Liver (tissue), 10 donors: ENCODE measurements at places on chromosomes 2 and 18. TPM values are rescaled to one million over a fixed set of nuclear protein-coding genes. Genes with fewer than 3 reads are reported as not detected.
A peak's percentile ranks its signal among the peaks of the same experiment; 100 is the strongest.

Gene YES1
- 57.6 TPM for total RNA-seq

Gene HOXD8
- total RNA-seq = 0.19 TPM

Gene EGR4
- total RNA-seq = not detected

Gene MFSD2B
- total RNA-seq = 26.1 TPM

Gene INHBB
- total RNA-seq = 3.8 TPM

Gene LINC00305
- not detected for total RNA-seq

Gene NMUR1
- 0.23 TPM for total RNA-seq

Gene RRM2
- total RNA-seq = 4.4 TPM

Gene TRPM8
- 79.2 TPM for total RNA-seq

Gene MDH1B
- total RNA-seq = 0.33 TPM

Gene NEB
- 6.4 TPM for total RNA-seq

Gene TTN
- 3.0 TPM for total RNA-seq

DNA sequence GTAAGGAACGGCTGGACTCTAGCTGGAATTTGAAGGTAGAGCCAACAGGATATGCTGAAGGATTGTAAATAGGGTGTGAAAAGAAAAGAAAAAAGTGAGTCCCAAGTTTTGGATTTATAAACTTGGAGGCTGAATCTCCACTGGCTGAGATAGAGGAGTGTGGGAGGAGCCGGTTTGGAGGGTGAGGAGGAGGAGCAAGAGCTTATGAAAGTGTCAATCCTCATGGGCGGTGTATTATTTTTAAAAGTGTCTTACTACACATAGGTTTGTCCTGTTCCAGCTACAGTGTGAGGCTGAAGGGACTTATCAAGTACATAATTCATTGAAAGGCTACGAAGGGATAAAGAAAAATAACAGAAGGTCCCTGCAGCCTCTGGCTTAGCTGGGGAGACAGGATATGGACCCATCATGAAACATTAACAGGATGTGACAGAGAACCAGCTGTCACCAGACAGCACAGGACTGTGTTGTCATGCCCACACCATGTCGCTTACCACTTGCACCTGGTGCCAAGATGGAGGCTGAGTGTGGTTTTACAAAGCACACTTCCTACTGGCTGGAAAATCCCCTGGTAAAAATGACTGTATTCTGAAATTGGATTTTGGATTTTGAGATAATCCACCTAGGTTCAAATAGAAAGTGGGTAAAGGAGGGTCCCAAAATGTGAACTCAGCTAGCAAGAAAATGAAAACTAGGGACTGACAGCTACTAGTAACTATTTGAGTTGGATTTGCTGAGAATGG, 2.5 kb upstream of the MREG start:
- DNase-seq = no peak

DNA sequence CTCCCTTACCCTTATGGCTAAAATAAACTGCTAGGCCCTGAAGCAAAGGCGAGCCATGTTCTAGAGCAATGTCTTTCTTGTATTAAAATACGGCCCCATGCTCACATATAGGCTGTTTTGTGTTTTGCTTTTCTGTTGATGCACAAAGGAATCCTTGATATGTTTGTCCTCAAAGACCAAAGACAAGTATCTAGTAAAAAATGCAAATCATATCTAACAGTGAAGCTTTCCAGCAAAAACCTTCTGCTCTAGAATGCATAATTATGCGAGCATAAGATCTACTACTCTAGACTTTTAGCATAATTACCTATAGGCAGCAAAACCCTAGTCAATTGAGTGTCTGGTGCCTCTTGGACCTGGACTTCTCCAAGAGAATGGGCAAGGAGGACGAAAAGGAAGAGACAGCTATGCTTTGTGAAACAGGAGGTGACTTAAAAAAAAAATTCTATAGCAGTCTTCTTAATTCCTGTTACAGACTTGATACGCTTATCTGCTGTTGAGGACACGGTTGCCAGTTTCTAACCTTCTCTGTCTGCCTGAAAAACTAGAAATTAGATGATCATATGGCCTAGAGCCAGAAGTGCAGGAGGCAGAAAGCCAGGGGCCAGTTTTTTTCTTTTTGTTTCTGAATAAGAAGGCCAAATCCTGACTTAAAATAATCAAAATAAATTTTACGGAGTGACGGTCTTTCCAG, 1.5 kb upstream of the AMMECR1L start:
- DNase-seq = no peak

DNA sequence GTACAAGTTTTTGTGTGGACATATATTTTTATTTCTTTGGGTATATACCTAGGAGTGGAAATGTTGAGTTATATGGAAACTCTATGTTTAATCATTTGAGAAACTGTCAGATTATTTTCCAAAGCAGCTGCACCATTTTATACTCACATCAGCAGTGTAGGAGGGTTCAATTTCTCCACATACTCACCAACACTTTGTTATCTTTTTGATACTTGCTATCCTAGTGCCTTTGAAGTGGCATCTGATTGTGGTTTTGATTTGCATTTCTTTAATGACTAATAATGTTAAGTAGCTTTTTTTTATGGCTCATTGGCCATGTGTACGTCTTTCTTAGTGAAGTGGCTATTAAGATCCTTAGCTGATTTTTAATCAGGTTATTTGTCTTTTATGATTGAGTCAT, 64.7 kb upstream of the SLC8A1 start:
- no peak for DNase-seq

DNA sequence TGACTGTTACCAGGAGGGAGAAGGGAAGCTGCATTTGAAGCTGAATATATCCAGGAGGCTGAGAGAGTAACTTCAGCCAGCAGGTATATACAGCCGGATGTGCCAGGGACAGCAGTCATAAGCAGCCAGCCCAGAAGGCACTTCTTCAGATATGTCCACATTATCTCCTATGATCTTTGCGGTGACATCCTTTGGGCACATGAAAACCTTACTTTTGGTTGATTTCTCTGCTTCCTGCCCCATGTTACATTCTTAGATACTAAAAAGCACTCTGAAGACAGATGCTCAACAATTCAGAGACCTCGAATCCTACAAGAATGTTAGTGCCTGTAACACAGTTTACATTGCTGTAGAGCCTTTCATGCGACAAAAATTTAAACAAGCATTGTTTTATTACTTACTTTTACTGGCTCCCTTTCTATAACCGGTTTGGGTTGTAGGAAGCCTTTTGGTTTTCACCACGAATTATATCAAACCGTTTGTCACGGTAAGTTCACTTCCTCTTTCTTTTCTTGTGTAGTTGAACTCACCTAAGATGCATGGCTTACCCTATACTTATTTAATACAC, 50.3 kb upstream of the TLK1 start:
- no peak for DNase-seq

DNA sequence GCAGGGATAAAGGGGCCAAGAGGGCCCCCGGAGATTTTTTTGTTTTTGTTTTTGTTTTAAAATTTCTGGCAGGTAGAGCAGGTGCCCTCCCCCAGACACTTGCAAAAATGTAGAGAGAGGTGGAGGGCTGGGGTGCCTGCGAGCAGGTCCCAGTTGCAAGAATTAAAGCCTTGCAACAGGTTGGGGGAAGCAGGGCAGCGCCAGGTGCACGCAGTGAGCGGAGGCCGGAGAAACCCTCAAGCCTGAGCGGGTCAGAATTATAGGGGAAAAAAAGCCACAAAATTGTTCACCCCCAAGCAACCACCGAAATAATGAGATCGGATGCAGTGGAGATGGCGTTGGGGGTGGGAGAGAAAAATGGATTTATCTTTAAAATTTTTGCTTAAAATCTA, 527 bp downstream of the IGFBP5 start:
- no peak for DNase-seq

DNA sequence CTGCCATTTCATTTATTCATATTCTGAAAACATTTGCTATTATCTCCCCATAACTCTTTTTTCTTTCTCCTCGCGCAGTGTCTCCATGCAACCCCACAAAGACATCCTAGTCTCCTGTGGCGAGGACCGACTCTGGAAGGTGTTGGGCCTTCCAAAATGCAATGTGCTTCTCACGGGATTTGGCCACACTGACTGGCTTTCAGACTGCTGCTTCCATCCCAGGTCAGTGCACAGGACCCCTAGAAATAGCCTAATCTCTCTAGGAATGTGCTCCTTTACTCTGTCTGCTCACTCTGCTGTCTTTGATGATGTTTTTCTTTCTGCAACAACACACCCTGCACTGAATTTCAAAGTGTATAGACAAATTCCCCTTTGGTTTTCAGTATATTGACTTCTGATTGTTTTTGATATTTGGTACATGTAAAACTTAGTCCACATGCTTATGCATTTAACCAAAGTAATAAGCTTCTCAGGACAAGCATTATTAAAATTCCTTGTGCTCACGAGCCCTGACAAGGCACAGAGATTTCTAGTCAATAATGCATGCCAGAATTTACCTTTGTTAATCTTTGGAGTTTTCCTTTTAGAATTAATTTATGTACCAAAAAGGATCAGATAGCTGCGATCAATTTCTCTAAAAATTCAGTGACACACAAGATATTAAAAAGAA, 548.3 kb upstream of the VWC2L start:
- no peak for DNase-seq

GRCh38 chr2:75276093-75277029, 77.0 kb upstream of the TACR1 start:
- no peak for DNase-seq

- no peak for DNase-seq
Measured at GRCh38 chr2:143686585-143687164, 557.5 kb downstream of the ARHGAP15 start.

DNA sequence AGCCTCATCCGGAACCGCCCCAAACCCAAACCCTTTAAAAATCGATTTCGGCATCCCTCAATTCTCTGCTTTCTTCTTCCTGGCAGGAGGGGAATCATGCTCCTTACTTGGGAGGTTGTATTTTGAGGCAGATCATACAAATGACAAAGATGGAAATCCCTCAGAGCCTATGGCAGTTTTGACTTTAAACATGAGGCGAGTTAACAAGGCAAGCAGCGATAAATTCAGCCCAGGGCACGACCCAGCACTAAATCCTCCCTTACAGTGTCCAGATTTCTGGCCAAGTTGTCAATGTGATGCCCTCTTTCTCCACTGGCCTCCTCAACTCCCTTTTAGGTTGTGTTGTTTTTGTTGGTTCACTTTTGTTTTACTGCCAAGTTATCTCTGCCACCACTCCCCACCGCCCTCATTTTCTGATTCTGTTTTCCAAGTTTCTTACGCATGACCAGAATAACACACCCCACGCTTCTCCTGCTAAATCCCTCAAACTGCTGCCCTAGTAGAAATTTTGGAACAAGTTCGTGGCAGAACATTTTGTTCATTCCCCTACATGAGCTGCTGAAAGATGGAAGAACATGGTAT, 68.3 kb downstream of the CTAGE1 start:
- DNase-seq = no peak

DNA sequence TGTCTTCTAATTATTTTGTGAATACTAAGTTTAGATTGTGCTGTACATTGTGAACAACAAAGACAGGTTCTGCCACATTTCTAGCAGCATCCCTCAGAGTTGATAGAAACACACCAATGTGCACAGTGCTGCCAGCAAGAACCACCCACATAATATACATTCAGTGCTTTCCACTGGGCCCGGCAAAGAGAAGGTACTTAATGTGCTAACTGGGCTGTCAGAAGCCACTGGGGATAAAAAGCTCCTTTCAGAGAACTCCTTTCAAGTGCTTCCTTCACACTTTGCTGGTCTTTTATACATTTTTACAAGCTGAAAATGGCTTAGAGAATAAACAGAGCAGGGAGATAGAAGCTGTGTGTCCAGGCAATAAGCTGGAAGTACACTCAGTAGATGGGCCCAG, 58.0 kb upstream of the CAPN13 start:
- DNase-seq = no peak

GRCh38 chr18:7711495-7711894, 144.4 kb downstream of the PTPRM start:
- no peak for DNase-seq

DNA sequence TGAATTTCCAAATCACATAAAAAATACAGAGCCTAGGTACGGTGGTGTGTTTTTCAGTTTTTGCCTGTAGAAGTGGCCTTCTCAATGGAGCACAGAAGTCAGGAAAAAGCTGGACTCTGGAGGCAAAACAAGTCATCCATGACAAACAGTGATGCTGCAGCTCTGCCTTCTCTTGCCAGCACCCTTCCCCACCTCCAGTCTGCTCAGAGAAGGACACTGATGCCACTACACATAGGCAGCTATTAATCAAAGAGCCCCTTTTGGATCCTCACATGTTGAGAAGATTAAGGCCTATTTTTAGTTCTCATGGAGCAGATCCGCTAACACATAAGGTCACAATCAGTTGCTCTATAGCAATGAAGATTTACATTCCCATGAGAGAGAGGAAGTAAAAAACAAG, 181.6 kb upstream of the GALNT5 start:
- DNase-seq = no peak

- DNase-seq = peak; percentile 76
Measured at GRCh38 chr2:86079981-86080911, 25.4 kb downstream of the POLR1A start.

DNA sequence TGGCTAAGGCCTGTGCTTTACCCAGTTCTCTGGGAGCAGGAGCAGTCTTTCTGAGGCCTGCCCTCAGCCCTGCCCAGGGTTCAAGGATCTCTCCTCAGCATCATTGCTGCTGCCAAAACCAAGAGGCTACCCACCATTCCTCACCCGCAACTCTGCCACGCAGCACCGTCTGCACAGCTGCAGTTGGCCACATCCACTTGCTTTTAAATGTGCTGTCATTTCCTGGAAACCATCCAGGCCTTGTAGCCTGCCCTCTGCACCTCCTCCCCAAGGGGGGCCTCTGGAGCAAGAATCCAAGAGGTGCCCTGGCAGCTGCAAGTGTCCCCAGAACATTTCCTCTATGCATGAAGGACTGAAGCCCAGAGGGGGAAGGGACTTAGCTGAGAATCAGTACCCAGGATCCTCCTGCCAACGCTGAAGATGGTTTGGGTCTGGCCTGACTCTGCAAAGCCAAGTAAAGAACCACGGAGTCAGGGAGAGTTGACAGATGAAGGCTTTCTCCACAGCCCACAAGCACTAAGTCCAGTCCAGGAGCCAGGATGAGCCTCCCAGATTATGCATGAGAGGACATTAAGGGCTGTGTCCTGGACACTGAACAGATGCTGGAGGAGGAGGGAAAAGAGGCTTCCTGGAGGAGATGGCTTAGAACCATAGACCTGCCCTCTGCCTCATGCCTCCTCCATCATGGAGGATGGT, 14.9 kb downstream of the EMX1 start:
- DNase-seq = no peak

GRCh38 chr2:4415810-4416413, 712.5 kb downstream of the DCDC2C start:
- DNase-seq = no peak

DNA sequence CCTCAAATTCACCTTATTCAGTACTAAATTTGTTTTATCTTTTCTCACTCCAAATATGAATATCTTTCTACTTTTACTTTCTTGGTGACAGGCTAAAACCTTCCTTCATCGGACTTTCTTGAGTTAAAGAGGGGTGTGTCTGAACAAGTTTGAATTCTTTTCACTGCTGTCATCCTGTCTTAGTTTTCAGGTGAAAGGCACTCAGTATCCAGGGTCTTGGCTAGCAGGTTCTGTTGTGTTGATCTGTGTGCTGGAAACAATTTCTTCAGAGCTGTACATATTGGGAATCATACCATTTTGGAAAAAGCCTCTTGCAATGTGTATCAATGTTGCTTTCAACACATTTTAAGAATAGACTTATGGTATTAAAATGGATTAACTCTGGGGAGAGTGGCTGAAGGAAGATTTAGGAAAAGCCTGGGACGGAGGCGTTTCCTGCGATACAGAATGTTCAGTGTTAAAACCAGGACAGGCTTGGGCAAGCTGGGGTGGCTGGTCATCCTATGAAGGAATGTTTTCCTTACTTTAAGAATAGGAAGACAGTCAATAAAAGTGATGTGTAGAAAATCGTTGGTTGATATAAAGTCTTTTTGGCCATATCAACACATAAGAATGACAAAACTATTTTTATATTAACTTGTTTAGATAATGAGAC, 350.7 kb upstream of the SPRED2 start:
- DNase-seq = no peak

- no peak for DNase-seq
Measured at GRCh38 chr2:5176764-5177163, 515.4 kb upstream of the SOX11 start.
